ENCODE measurements at places on chromosomes 12 and 14.

GRCh38 chr12:74491374-74491773, 46.3 kb upstream of the ATXN7L3B start:
- no peak for DNase-seq

- no peak for DNase-seq
Observed at GRCh38 chr14:103172921-103173320, 49.7 kb downstream of the TNFAIP2 start.

- no peak for DNase-seq
Observed at GRCh38 chr14:68726093-68726695, 66.7 kb downstream of the ZFP36L1 start.

DNA sequence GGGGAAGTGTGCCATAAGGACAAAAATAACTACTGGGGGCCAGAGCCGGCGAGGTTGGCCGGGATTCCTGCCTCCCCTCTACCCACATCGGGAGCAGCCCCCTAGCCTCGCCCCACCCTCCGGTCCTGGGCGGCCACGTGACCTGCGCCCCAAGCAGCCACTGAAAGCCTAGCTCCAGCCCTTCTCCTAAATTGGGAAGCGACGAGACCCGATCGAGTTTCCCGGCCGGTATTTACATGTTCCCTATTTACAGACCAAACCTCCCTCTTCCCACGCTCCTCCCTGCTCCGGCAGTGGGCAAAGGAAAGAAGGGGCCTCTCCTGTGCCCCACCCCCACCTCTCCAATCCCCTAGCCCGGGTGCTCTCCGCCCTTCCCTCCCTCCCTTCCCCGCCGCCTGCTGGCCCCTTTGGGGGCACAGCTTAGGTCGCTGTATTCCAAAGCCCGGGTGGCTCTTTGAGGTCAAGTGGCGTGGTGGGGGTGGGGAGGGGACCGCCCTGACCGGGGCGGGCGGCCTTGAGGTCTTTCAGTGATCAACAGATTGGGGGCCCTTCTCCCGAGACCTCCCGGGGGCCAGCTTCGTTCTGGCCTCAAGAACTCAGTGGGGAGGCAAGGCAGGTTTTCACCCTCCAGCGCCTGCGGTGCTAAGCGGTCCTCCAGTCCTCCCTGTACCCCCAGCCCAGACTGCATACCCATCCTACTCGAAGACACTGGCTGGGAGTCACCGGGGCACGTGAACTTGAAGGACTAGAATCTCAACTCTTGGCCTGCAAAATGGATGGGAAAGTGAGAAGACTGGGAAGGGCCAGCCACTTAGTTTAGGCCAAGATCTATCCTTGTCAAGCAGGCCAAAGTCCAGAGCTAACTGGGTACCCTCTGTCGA, 6.3 kb upstream of the CTDSP2 start:
- no peak for DNase-seq

DNA sequence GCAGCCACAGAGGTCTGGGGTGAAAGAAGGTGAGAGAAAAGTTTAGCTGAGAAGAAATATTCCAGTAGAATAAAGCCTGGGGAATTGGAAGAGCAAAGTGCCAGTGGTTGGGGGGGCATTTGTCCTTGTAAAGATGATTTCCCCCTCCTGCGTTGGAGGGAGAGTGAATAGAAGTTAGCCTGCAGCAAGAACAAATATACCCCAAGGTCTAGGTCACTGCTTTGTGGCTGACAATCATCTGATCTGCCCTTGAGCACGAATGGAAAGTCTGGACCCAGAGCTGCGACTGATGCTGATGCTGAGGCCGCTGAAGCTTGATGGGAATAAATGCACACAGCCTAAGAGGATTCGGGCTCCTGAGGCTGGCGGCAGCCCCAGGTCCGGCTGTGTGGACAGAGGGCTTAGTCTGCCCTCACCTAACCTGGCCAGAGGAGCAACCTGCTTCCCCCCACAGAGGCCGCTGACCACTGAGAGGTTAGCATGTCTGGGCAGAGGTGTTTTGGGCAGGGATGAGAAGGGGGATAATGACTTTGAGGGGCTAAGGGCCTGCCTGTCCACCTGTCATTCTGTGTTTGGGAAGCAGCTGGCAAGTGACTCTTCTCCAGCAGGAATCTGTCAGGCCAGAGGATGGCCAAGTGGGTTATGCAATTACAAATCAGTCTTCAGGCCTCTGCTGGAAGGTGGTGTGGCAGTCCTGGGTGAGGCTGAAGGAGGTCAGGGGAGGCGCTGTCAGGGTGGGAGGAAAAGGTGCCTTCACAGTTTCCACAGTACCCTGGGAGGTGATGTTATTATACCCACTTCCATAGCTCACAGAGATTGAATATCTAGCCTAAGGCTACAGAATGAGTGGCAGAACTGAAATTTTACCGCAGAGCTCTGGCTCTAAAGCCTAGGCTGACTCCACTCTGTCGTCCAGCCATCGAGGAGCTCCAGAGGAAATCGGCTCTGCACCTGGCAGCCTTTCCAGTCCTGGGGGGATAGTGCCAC, 11.7 kb downstream of the TUBA1C start:
- no peak for DNase-seq
